Stimulated activated CD4-positive, alpha-beta T cell treated with anti-CD3 and anti-CD28 coated beads, Interleukin-1b, Interleukin-23, amount 100 ng/mL, for 24 hours (primary cell): ENCODE measurements at places on chromosomes 11 and 22.

- DNase-seq, result peak; percentile 12
Measured at GRCh38 chr11:34052608-34053160, 1.2 kb downstream of the CAPRIN1 start.

DNA sequence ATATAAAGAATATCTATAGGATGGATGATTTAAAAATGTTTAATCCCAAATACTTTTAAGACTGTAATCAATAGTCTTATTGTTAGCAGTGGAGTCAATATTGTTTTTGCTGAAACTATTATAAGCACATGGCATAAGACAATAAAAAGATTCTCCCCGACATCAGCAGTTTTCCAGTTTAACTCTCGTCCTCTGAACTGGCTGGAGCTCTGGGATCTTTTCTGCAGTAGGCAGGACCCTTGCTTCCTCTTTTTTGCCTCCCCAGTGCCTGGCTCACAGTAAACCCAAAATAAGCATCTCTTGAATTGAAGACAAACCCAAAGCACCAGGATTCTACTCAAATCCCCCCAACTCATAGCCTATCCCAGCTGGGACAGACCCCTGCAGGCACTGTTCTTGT lies 32.9 kb downstream of the KCNJ1 start:
- no peak for DNase-seq

DNA sequence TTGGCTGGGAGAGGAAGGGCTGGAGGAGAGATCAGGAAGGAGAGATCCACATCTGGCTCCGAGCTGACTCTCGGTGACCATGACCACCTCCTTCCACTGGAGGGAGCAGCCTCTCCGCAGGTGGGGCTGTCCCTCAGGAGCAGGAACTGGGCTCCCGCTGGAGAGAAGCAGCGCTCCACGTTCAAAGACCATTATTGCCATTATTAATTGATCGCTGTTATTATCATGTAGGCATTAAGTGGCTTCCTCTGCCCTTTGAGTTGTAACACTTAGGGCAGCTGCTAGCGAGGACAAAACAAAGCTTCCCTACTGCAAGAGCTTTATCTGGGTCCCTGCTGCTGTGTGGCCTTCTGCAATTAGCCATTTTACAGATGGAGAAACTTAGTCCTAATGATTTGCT lies 251.9 kb downstream of the ST3GAL4 start:
- peak; percentile 8 for DNase-seq

DNA sequence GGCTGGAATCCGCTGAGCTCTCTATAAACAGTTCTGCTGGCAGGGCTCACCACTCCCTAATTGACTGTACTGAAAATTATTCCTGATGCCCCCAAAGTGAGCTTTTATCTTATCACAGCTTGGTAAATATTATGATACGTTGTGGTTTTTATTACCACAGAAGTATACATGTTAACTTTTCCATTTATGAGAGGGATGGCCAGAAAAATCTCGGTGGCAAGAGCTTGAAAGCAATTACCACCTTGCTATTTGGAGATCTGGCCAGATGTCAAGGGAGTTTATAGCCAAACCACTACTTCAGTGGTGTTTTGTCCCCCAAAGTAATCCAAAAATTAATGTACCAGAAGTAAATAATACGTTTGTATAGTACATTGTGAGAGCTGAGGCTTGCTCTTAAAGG lies 75.4 kb upstream of the RCN1 start:
- no peak for DNase-seq

DNA sequence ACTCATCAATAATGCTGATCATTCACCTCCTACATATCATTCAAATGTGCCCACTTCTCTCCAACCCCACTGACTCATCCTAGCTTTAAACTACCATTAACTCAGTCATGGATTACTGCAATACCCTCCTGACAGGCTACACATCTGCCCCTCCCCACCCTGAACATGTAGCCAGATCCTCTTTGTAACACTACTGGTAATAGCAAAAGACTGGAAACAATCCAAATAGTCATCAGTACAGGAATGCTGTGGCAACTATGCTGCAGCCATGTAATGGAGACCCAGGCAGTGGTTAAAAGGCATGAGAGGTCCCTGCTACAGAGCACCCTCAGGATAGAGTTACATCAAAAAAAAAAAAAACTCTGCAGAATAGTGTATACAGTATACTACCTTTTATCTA lies 16.6 kb downstream of the SLC43A3 start:
- no peak for DNase-seq
